ENCODE measurements at places on chromosomes 7 and 10.

DNA sequence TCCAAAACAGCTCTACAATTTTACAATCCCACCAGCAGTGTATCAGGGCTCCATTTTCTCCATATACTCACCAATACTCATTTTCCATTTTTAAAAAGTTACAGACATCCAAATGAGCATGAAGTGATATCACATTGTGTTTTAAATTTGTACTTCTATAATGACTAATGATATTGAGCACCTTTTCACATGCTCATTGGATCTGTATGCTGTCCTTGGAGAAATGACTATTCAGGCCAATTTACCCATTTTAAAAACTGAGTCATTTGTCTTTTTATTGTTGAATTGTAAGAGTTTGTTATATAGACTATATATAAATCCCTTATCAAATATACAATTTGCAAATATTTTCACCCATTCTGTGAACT lies 162.0 kb downstream of the MAGI2 start:
- no peak for DNase-seq

DNA sequence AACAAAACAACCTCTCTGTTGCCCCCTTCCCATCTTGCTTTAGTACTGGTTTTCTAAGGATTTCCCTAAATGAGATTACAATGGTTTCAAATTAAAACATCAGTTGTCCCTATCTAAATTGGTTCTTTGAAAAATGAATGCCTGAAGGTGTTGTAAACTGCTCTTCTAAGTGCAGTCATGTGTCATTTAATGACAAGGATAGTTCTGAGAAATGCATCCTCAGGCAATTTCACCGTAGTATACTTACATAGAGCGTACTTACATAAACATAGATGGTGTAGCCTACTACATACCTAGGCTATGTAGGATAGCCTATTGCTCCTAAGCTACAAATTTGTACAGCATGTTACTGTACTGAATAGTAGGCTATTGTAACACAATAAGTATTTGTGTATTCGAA lies 278.1 kb downstream of the MAGI2 start:
- no peak for DNase-seq

DNA sequence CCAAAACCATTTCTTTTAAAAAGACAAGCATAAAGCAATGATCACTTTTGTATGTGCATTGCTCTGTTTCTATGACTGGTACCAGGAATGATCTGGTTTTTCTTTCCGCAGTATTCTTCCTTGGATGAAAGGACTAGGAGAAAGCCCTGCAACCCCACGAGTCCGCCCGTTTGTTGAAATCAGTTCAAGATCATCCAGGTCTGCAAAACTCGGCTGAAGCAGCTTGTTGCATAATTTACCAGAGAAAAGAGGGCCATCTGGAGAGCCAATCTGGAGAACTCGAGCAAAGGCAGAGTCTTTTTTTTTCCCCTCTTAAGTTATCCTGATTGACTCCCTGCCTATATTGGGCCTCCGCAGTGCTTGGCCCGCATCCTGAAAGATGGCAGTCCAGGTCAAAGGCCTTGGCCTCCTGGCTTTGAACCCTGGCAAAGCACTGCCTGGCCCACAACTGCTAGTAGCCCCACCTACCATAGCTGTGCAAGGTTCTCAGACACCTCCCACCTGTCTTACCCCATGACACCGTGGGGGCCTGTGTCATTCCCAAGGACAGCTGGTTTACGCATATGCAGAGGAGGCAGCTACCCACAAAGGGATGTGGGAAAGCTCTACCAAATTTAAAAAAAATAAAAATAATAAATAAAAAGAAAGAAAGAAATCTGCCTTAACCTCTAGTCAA lies 572.2 kb downstream of the INHBA start:
- DNase-seq = no peak

DNA sequence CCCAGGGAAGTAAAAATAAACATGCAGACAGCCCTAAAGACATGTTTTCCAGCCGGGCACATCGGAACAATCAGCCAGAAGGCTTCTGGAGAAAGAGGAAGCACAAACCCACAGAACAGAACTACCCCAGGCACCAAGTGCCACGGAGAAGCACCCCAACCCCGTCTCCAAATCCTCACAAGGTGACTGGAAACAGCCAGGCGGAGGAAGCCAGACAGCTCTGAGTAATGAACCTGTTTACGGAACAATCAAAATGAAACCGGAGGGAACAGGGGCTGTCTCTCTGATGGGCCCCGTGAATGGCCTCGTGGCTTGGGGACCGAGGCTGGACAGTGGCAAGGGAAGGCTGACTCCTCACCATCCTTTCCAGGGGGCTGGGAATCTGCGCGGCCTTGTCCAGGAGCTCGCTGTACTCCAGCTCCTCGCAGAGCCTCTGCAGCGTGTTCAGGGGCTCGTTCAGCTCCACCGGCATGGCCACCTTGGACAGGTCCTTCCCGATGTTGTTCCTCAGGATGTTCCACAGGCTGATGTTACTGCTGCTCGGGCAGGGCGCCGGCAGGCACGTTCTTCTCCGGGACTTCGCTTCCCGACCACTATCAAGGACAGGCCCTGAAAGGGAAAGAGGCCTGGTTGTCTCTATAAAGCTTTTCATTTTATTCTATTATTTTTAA lies 77.0 kb upstream of the GSDME start:
- DNase-seq = no peak

- no peak for DNase-seq
Observed at GRCh38 chr7:50564171-50564570, 1.0 kb downstream of the DDC start.

DNA sequence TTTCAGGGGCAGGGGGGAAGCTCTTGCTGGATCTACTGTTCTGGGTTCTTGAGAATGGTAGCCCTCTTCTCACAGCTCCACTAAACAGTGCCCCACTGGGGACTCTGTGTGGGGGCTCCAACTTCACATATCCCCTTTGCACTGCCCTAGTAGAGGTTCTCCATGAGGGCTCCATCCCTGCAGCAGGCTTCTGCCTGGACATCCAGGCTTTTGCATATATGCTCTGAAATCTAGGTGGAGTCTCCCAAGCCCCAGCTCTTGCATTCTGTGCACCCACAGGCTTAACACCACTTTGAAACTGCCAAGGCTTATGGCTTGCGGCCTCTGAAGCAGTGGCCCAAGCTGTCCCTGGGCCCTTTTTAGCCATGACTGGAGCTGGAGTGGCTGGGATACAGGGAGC lies 150.7 kb downstream of the LRMDA start:
- no peak for DNase-seq

- DNase-seq = peak; percentile 32
Observed at GRCh38 chr7:13290975-13291374, 603.5 kb downstream of the ARL4A start.

DNA sequence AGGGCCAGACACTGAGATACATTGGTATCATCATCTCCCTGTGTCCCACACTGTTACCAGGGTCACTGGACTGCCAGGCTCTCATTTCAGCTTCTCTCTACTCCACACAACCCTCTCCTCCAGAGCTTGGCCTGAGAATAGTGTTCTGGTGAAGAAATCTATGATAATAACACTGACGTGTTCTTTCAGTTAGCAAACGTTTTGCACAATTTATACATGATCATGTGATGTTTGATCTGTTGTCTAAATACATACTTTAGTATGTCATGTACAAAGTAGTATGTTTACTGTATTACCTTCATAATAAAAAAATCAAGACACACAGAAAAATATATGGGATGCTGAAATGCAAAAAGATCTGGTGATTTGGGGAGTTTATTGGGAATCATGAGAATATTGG lies 5.0 kb downstream of the SLC16A9 start:
- no peak for DNase-seq

DNA sequence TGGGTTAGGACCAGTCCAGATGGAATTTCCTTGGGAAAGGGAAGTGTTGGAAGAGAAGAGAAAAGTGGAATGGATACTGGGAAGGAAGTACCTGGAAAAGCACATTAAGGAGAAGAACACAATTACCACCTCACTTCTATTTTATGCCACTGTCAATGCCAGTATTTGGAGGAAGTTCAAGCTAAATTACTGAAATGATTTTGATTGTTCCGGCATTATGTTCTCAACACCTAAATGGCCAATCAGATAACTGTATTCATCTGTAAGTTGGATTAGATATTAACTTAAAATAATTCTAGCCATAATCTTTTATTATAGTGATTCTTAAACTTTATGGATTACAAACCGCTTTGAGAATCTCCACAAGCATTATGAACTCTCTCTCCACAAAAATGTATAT lies 7.3 kb downstream of the NPVF start:
- no peak for DNase-seq

DNA sequence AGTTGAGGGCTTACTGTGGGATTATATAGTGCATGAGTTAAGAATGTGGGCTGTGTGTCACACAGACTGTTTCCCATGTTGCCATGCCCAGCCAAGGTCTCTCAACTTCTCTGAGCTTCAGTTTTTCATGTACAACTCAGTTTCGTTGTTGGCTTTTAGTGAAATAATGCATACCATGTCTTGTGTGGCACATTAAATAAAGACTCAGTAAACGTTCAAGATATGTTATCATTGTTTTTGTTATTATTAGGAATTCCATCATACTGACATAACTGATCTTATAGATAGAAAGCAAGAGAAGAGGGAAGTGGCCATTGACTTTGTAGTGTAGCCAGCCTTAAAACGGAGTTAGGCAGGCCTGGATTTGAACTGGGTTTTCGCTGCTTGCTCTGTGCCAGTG lies 2.9 kb downstream of the CDK14 start:
- DNase-seq = no peak

GRCh38 chr10:61643316-61643751 lies 19.4 kb upstream of the CABCOCO1 start:
- peak; percentile 65 for DNase-seq

- peak; percentile 37 for DNase-seq
Observed at GRCh38 chr7:139647814-139648390, 124.4 kb downstream of the CLEC2L start.

GRCh38 chr7:120370954-120371353 lies 98.0 kb downstream of the KCND2 start:
- no peak for DNase-seq

DNA sequence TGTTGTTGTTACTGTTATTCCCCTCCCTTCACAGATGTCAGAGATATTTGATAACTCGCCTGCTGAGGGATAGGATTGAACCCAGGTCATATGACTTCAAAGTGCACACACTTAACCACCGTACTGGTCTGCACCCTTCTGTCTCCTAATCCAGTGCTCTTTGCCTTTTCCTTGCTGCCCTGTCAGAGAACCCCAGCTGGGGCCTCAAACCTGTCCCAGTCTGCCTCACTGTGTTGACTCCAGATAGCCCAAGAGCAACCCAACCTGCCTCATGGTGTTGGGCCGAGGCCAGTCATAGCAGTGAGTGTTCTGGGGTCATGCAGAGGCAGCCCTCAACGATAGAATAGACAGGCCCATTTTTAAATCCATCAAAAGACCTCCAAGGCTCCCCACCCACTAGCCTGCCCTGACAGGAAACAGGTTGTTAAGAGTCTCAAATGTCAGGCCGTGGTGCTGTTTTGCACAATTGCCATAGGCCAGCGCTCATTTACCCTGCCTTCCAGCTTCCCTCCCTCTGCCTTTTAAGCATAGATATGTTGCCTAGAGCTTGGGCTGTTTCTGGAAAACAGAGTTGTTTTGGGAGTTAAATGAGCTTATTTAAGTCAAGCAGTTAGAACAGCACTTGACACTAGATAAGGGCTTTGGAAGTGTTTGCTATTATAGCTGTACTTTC lies 37.0 kb upstream of the PDCD4 start:
- no peak for DNase-seq

- no peak for DNase-seq
Observed at GRCh38 chr7:50379082-50379481, 71.1 kb downstream of the FIGNL1 start.

GRCh38 chr10:86170255-86171108 lies 196.1 kb downstream of the GRID1 start:
- DNase-seq = no peak

DNA sequence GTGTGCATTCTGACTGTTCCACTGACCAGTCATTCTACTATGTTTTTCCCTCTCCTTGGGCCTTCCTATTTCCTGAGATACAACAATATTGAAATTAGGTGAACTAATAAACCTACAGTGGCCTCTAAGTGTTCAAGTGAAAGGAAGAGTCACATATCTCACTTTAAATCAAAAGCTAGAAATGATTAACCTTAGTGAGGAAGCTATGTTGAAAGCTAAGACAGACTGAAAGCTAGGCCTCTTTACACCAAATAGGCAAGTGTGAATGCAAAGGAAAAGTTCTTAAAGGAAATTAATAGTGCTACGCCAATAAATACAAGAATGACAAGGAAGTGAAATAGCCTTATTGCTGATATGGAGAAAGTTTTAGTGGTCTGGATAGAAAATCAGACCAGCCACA lies 5.7 kb upstream of the DYNC1I1 start:
- no peak for DNase-seq

DNA sequence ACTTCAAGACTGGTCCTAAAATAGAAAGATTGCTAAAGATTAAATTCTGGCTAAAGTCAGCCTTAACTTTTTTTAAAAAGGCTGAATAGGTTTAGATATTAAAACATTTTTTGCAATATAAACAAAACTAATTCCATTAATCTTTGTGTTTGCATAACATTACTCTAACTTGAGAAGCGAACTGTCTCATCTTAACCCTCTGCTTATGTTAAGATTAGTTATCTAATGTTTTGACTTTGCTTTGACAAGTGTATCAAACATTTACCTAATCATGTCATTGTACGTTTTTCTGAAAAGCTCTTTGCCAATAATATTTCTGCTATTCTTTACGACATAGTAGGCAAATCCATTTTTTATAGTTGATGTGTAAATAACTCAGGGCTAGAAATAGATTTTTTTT lies 68.0 kb downstream of the ITIH5 start:
- DNase-seq = no peak

- DNase-seq = peak; percentile 7
Observed at GRCh38 chr7:15168489-15168888, 265.9 kb upstream of the DGKB start.

All from fibroblast of skin of scalp (primary cell).